ENCODE measurements at places on chromosomes 6 and 20.

- no peak for DNase-seq
These were observed 315.1 kb downstream of the SMOC2 start for GRCh38 chr6:168756009-168756634.

- no peak for DNase-seq
These were observed 39.4 kb upstream of the RFPL4B start for GRCh38 chr6:112307707-112308106.

- DNase-seq: no peak
These were observed 5.0 kb upstream of the RTF2 start for GRCh38 chr20:56463428-56463827.

GRCh38 chr6:80245043-80245442 is 138.6 kb downstream of the BCKDHB start:
- DNase-seq: no peak

DNA sequence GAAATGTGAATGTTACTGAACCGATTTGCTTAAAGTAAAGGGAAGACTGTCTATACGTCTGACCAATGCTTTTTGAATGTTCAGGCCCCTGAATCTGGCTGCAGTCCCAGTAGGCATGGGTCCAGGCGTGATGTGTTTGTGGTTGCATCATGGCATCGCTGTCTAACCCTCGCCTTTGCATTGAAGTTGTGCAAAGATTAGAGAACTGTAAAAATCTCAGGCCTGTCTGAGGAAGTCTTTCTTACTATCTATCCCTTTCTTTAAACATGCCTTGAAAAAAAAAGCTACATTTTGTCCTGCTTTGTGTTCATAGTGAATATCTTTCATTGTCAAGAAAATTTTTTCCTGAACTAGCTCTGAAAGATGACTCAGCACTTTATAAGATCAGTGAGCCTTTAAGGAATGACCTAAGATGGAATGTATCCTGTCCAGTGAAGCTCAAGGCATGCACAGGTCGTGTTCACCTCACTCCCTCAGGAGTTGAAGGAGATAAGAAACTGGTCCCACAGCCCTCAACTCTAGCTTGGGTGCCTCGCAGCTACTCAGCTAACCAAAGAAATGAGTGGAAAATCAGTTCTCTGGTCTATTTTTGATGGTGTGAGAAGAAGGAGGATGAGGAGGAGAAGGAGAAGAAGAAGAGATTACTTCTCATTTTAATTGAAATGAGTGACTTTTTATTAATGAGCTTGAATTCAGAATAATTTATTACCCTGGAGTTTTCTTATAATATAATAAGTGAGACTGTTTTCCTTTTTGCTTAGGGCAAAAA is 48.6 kb downstream of the TPD52L1 start:
- DNase-seq: peak; percentile 51

DNA sequence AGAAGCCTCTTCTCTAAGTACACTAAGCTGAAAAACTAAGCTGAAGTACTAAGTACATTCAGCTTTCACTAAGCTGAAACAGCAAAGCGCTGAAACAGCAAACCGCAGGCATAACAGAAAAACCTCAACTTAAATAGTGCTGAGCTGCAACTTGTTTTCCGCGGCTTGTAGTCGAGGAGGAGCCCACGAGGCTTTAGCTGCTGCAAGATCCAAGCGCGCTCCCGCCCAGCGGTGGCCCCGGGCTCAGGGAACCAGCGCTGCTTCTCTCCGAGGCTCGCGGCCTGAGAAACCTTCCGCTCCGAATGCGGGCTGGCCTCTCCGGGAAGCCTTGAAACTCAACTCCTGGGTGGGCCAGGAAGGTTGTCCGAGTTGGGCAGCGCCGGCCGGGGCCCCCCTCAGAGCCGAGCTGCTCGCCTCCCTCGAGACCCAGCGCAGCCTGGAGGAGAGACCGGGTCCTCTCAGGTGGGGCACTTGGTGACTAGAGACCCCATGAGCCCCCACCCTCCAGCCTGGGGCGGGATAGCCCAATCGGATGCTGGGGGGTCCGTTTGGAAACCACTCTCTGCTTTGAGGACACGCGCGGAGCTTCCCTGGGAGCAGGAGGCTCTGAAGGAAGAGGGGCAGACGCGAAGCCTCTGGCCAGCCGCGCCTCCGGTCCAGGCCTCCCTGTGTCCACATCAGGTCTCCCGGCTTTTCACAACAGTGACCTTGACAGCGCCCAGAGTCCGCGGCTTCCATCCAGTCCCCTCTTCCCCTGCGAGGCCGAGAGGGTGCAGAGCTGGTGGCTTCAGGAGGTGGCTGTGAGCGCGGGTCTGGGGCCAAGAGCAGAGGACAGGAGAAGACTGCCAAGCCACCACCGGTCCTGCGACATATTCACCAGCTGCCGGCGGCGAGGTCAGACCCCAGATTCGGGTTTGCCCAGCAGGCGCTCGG is 38.1 kb upstream of the HLA-E start:
- no peak for DNase-seq

GRCh38 chr6:14590586-14590985 is 473.0 kb downstream of the CD83 start:
- DNase-seq: no peak

DNA sequence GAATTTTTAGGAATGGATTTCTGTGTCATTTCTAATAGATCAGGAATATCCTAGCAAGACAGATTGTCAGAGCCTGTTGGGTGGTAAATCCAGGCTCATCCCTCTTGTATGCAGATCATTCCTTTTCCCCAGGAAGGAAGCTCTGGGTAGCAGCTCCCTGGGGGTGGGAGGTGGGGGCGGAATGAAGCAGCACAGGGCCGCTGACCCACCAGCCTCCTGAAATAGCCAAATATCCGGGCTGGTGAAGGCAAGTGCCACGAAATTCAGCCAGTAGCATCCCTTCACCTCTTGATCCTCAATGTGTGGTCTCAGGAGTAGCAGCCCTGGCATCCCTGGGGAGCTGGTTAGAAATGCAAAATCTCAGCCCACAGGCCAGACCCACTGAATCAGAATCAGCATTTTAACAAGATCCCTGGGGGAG is 256.9 kb downstream of the LRFN2 start:
- no peak for DNase-seq

GRCh38 chr20:48010623-48011022 is 225.3 kb upstream of the SULF2 start:
- DNase-seq: no peak

GRCh38 chr6:125598422-125598821 is 151.0 kb upstream of the HEY2 start:
- no peak for DNase-seq

DNA sequence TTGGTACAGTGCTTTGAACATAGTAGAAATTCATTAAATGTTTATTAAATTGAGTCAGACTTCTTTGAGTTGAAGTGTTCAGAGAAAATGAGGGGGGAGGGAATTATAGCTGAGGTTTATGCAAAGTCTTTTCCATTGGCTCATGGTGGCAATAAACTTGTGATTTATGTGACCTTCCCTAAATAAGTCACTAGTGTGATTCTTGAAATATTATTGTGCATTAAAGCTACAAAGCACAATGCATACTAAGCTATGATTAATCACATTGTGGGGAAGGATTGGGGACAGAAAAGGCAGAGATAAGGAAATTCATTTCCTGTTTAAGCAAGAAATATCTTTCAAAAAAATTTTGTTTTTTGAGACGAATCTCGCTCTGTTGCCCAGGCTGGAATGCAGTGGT is 877.5 kb downstream of the TFAP2A start:
- DNase-seq: peak; percentile 18

DNA sequence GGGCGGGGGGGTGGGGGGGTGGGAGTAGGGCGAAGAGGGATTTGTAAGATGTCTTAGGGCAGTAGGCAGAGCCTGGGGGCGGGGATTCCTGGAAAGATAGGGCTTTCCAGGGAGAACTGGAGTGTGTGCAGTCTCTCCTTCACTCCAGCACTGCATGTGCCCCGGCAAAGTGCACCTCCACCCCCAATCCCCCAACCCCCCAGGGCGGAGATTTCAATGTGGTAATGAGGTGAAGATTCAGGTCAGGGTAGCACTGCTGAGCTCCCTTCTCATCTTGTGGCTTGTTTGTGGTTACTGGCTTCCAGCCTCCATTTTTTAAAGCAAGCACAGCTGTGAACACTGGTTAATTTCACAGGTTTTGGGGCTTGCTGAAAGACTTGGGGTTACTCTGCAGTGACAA is 5.9 kb downstream of the TMEM239 start:
- no peak for DNase-seq

DNA sequence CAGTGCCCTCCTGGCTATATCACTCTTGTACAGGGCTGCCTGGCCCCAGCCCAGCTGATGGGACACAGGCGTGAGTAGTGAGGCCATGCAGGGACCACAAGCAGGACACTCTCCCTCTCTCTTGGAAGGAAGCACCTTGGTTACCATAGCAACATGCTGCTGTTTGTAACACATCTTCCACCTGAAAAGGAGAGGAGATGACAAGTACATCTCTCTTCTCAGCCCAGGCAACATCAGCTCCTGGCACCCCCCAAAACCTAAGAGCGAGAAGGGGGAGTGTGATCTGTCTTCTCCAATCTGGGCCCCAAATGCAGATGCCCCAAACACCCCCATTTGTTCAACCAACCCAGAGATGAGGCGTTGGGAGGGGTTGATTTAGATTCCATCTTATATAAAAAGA is 49.9 kb downstream of the KCNB1 start:
- no peak for DNase-seq

DNA sequence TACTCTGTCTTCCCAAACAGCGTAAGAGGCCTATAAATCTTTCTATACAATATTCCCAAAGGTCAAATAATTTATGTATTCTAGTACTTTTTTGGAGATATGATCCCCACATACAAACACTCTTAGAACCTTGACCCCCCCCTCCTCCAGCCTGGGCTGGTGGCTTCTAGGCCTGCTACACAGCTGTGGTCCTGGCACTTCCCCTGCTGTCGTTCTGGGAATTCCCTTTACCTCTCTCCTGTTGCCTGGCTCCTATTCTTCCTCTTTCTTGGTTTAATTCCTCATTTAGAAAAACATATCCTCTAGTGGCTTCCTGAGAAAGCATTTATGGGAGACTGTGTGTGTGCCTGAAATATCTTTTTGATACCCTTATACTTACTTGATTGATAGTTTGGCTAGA is 4.1 kb upstream of the TXLNB start:
- DNase-seq: no peak

GRCh38 chr6:126335210-126335609 is 4.7 kb upstream of the CENPW start:
- no peak for DNase-seq

- DNase-seq: no peak
These were observed 196.2 kb upstream of the SYNDIG1 start for GRCh38 chr20:24273251-24273650.

DNA sequence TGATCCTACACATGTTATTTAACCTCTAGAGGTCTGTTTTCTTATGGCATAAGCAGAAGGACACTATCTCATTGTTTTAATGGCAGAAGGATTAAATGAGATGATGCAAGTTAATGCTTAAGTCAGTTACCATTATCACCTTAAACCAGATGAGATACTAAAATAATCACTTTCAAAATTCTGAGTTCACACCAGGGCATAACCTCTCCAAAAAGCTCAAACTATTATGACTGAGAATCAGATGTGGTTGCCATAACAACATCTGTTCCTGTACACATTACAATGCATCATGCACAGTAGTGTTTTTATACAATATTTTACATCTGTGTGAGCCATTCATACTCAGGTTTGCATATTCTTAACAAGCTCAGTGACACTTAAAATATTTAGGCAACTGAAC is 10.2 kb downstream of the ADNP start:
- no peak for DNase-seq

DNA sequence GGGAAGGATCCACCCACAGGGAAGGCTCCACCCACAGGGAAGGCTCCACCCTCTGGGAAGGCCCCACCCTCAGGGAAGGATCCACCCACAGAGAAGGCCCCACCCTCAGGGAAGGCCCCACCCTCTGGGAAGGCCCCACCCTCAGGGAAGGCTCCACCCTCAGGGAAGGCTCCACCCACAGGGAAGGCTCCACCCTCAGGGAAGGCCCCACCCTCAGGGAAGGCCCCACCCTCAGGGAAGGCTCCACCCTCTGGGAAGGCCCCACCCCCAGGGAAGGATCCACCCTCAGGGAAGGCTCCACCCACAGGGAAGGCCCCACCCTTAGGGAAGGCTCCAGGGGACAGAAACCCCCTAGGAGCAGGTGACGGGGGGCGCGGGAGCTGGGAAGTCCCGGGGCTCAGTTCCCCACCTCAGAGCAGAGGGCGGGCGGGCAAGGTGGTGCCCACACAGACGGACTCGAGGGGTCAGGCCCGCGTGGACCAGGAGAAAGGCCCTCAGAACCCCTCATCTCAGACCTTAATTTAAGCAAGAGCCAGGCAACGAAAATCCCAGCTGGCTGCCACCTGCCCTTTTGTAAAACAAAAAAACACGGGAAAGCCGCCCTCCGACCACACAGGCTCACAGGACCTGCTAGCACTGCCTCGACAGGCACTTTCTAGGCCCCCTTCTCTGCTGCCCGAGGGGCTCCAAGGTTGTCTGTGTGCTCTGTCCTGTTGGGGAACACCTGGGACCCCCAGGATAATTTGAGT is 39.7 kb downstream of the KCNQ2 start:
- DNase-seq: no peak

GRCh38 chr6:47787620-47788497 is 6.0 kb downstream of the OPN5 start:
- peak; percentile 43 for DNase-seq

GRCh38 chr6:104987218-104987617 is 30.3 kb downstream of the LIN28B start:
- no peak for DNase-seq

DNA sequence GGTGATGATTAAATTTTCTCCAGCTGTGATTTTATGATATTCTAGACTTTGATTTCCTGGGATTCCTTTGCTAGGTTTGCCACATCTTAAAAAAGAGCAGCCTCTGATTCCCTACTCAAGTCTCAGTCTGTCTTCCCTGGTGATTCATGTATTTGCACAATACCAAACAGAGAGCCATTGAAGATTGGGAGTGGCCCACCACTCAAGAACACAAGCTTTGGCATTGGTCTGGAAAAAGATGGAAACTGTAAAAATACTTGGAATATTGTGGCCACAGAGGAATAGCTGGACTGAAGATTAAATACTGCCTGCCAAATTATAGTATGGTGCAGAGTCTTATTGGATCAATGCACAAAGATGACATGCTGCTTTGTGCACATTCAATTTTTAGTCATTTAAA is 32.9 kb downstream of the PTCHD4 start:
- DNase-seq: no peak

DNA sequence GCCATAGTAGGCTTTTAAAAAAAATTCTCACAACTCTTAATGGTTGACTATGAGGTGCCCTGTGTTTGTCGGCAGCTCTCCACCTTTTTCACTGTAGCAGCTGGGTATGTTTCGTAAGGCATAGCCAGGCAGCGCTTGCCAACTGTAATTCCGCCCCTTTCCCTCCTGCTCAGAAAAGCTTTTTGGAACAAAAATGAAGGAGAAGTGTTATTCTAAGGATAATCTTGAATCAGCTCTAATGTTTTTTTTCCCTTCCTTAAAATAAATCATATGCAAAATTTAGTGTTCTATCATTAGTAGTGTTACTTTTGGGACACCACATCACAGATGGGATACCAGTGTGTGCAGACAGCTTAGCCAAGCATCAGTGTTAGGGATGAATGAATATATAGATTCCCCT is 21.2 kb downstream of the RIOK1 start:
- no peak for DNase-seq
